Retinal pigment epithelial cell (primary cell): ENCODE measurements at places on chromosomes 3 and 15.

- DNase-seq, result no peak
Observed at GRCh38 chr3:105764378-105765307, 104.2 kb downstream of the CBLB start.

GRCh38 chr3:112739252-112739965 is 98.5 kb upstream of the CCDC80 start:
- no peak for DNase-seq

- no peak for DNase-seq
Observed at GRCh38 chr15:47929138-47929803, 191.5 kb upstream of the SLC24A5 start.

GRCh38 chr3:83248454-83248853 is 1487.0 kb upstream of the GBE1 start:
- DNase-seq, result no peak

DNA sequence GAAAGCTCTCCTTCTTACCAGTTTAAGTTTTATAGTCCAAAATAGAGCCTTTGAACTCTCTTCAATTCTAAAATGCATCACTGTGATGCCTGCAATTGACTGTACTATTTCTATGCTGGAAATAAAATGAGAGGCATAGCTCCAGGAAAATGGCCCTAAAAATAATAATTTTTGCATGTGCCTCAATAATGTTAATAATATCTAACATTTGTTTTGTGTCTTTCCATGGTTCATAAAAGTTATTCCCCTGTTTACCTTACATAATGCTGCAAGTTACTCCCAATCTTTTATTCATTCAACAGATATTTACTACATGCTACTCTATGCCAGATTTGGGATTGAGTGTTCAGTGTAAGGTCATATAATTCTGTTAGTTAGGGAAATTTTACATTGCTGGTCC is 574.0 kb downstream of the RBMS3 start:
- DNase-seq, result no peak

- DNase-seq, result no peak
Observed at GRCh38 chr3:61547625-61548024, 13.7 kb upstream of the PTPRG start.

DNA sequence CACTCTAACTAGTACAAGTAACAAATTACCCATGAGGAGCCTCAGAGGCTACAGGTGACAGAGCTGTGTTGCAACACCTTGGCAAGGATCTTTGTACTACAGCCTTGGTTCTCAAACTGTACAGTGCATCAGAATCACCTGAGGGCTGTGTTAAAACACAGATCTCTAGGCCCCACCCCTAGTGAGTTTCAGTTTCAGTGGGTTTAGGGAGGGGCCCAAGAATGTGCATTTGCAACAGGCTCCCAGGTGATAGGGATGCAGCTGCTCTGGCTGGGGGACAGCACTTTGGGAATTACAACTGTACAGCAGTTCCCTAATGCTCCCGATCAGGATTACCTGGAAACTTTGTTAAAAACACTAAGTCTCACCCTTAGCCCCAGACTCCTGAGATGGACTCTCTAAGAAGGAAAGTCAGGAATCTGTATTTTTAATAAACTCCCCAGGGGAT is 66.1 kb upstream of the NR2F2 start:
- DNase-seq, result no peak

DNA sequence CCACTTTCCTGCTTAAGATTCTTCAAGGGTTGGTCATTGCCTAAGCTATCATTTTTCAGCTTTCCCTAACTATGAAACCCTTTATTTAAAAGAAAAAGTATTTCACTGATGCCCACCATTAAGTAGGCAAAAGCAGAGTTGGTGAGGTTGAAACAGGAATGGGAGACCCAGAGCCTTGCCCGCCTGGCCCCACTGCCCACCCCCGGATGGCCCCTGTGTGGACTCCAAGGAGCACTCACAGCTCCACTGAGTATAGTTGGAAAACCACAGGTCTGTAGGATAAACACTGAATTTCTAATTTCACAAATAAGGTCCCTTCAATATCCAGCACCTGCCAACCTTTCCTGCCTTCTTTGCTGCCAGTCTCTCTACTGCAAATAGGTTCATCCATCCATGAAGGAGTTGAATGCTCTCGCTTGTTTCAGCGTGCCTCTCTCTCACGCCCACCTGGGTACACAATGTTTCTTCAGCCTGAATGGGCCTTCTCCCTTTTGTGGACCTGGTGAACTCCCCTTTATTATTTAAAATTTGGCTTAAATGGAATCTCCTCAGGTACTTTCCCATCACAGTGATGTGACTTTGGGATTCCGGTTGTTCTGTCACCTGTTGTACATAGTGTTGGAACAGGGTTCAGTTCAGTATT is 8.7 kb upstream of the ACAP2 start:
- DNase-seq, result no peak

GRCh38 chr3:179292450-179292849 is 30.4 kb upstream of the ZNF639 start:
- DNase-seq, result no peak
